ENCODE measurements at places on chromosomes 3 and 15. TPM values are rescaled to one million over a fixed set of nuclear protein-coding genes. Genes with fewer than 3 reads are reported as not detected.

GRCh38 chr15:80931191-80931590 is 58.4 kb downstream of the MESD start:
- no peak for DNase-seq

GRCh38 chr15:64247906-64248541 is 85.2 kb upstream of the PPIB start:
- peak; percentile 24 for DNase-seq

DNA sequence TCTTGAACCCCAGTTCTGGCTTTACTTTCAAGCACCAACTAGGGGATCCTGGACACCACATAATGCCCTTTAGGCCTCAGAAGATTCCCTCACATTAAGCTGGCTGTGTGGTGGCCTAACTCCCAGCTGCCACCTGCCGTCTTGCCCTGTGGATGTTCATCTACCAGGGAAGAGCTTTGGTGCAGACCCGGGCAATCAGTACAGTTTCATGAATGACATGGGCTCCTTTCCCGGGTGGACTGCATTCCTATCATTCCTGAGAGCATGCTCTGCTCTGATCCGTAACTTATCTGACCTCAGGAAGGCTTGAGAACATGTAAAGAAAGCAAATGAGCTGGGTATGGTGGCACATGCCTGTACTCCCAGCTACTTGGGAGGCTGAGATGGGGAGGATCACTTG is 50.0 kb upstream of the GSK3B start:
- DNase-seq: no peak

GRCh38 chr3:74282202-74282601 is 332.3 kb downstream of the CNTN3 start:
- no peak for DNase-seq

SLC9C1 gene
- 1.7 TPM for total RNA-seq
